Upper lobe of left lung (tissue), 6 donors: ENCODE measurements at places on chromosomes 1 and 21. TPM values are rescaled to one million over a fixed set of nuclear protein-coding genes. Genes with fewer than 3 reads are reported as not detected.

GPR153 gene
- 9.4 TPM for total RNA-seq

- no peak for DNase-seq
- no peak overlapping the region for H3K4me3 ChIP-seq
- H3K36me3 ChIP-seq = no peaks in the 10 kb centered on the region
- no peaks in the 10 kb centered on the region for H3K27me3 ChIP-seq
- H3K27ac ChIP-seq = no peak overlapping the region
Observed at GRCh38 chr1:245416781-245417180, 262.0 kb downstream of the KIF26B start.

GRCh38 chr1:196516373-196516772, 91.9 kb downstream of the KCNT2 start:
- no peak overlapping the region for H3K4me3 ChIP-seq
- H3K27ac ChIP-seq = no peak overlapping the region
- no peak for DNase-seq
- H3K4me1 ChIP-seq = no peaks in the 10 kb centered on the region
- no peaks in the 10 kb centered on the region for H3K36me3 ChIP-seq
- no peaks in the 10 kb centered on the region for H3K27me3 ChIP-seq

PRKCZ gene
- total RNA-seq = 139 TPM

DNA sequence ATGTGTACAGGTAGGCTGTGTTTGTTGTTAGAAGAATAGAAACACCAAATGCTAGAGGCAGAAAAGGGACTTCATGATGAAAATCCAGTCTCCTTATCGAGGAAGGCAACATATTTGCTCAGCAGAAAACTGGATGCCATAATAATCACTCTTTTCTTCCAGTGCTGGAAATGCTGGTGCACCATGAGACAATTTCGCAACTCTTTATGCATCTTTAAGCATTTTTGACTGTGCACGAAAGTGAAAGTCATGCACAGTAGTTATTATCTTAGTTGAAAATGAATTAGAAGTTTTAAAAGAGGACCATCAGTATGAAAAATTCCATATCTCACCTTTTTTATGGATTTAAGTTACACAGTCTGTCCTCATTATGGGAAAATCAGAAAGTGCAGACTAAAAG, 29.1 kb downstream of the SMYD2 start:
- no peak for DNase-seq
- H3K4me3 ChIP-seq = no peak overlapping the region
- no peaks in the 10 kb centered on the region for H3K27me3 ChIP-seq
- no peaks in the 10 kb centered on the region for H3K36me3 ChIP-seq
